ENCODE measurements at places on chromosomes 16 and 17.

DNA sequence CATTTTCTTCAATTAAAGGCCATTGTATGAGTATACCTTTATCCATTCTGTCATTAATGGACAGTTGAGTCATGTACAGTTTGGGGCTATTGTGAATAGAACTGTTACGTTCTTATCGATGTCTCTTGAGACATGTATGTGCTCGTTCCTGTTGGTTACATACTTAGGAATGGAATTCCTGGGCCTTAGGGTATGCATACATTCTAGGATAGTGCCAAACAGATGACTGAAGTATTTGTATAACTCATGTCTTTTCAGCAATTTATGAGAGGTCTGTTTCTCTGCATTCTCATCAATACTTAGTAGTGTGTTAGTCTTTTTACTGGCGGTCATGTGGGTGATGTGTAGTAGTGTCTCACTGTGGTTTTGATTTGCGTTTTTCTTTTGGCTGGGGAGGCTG lies 81.2 kb downstream of the USP22 start:
- DNase-seq: no peak

GRCh38 chr16:50841081-50841886 lies 99.4 kb downstream of the CYLD start:
- peak; percentile 61 for DNase-seq

- DNase-seq: no peak
These were observed 30.9 kb downstream of the CBLN1 start for GRCh38 chr16:49250689-49251088.

- DNase-seq: no peak
These were observed 171.9 kb upstream of the RPH3AL start for GRCh38 chr17:524406-524950.

- no peak for DNase-seq
These were observed 417.5 kb downstream of the CDH11 start for GRCh38 chr16:64704386-64704785.

DNA sequence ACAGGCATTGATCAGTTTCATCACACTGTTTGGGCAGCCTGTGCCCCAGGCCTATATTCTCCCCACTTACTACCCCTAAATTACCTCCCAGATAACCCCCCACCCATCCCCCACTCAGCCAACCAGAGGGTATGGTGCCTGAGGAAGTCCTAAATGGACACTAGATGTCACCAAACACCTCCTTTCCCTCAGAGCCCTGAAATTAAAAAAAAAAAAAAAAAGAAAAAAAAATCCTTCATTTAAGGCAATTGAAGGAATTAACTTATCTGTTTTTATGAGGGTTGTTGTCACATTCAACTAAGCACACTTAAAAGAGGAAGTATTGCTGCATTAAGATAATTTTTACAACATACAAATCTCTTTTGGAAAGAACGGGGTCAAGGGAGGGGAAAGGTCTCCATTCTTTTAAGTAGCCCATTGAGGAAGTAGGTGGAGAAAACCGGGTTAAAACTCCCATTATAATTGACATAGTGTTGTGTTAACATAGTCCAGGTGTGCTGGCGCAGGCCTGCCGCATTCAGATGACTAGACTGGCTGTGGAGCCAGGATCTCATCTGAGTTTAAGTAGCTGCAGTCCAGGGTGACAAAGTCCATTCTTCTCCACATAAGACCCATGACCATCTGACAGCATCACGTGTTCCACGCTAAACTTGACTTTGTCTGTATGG lies 46.3 kb downstream of the SNX11 start:
- DNase-seq: peak; percentile 25

DNA sequence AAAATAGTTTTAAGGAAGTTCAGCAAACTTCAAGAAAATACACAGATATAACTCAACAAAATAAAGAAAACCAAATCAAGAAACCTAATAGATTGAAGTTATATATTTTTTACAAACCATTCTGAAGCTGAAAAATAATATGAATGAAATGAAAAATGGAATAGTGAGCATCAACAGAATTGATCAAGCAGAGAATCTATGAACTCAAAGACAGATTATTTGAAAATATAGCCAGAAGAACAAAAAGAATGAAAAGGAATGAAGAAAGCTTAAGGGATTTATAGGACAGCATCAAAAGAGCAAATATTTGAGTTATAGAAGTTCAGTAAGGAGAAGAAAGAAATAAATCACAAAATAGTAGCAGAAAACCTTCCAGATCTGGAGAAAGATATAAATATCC lies 37.8 kb downstream of the CDR2 start:
- no peak for DNase-seq

DNA sequence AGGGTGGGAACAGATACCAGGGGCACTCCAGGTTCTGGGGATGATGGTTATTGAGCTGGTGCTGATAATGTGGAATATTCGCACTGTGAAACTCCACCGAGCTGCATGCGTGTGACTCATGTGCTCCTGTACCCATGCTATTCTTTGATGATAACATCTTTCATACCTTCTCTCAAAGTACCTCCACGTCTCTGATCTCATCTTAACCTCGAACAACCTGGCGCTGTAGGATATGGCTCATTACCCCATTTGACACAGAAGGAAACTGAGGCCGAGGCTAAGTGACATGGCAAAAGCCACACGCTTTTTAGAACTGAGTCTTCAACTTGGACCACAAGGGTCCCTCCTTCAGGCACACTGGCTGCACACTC lies 30.2 kb upstream of the MRPS23 start:
- peak; percentile 62 for DNase-seq

- no peak for DNase-seq
These were observed 45.1 kb upstream of the NOS2 start for GRCh38 chr17:27845264-27846041.

DNA sequence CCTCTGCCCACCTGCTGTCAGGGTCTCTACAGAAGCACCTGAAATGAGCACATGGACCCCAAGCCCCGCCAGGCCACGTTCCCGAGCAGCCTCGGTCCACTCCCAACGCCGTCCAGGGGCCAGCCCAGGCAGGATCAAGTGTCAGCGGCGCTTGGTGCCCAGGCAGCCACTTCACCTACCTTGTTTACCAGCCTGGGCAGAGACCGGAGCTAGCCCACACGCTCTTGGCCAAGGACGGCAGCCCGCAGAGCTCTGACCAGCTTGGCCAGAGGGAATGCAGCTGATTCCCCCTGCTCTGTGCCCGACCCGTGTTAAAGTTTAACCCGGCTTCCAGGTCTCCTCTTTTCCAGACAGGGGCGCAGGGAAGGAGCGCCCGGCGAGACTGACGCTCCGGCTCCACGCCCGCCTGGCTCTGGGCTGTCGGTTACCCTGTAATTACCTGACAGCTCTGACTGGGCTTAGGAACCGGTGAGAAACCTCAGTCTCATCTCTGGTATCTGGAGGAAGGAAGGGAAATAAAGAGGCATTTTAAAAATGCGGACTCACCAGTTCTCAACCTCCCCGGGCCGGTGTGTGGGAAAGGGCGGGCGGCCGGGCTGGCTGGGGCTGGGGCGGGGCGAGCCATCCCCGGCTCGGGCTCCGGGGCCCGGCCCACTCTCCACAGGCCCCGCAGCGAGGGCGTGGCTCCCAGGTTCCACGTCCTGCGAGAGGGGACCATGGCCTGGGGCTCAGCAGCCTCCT lies 4.6 kb downstream of the KIFC3 start:
- DNase-seq: no peak

- DNase-seq: no peak
These were observed 24.8 kb upstream of the PIK3R6 start for GRCh38 chr17:8892338-8892690.

- peak; percentile 71 for DNase-seq
These were observed 6.0 kb upstream of the TPPP3 start for GRCh38 chr16:67399218-67399733.

DNA sequence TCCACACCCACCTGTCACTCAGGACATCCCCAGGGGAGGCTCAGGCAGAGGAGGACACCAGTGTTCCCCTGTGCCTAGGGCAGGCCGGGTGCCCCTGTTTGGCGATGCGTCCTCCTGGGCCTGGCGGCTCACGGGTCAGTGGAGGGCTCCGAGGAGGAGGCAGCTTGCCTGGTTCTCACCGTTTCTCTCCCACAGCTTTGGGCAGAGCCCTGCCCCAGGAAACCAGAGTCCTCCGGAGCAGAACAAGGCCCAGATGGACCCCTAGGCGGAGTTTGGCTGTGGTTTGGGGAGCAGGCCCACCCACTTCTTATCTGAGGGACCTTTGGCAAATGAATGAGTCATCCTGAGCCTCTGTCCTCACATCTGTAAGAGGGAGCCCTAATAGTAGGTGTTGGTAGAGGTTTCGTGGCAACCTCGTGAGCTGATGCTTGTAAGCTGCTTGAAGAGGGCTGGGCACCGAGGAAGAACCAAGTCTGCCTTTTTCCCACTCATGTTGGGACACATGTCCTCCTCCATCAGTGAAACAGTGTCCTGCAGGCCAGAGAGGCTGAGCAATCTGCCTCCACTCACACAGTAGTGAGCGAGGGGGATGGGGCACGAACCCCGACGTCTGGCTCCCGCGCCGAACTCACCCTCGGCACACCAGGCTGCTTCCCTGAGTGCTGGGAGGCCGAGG lies 247.0 kb upstream of the CIBAR2 start:
- DNase-seq: no peak

DNA sequence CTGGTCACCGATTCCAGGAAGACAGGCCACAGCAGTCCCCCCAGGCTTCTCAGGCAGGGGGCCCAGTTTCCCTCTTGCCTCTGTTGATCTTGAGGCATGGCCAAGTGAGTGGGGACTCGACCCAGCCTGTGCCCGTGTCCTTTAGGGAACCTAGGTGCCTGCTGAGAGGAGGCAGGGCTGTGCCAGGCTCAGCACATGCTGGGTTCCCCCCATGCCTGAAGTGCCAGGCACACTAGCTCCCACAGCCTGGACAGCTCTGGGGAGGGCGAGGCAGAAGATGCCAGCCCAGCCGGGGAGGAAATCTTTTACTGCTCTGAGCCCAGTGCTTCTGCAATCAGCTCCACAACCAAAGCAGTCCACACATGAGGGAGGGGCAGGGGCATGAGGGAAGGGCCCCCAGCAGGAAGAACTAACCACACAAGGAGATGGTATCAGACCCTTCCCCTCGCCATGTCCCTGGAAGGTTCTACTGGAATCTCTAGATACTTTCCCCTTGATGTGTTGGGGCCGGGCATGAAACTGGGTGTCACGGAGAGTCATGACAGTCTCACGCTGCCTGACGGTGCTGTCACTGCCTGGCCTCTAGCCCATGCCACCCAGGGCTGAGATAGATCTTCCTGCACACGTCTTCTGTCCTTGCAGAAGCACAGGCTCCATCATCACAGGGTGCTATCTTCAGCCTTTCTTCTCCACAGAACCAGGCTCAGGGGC lies 25.5 kb downstream of the MYO18A start:
- DNase-seq: peak; percentile 51

- DNase-seq: peak; percentile 1
These were observed 15.2 kb upstream of the METRNL start for GRCh38 chr17:83064021-83064731.

GRCh38 chr16:88289561-88289960 lies 93.2 kb upstream of the ZNF469 start:
- DNase-seq: no peak

GRCh38 chr16:89261691-89262563 lies 44.4 kb downstream of the ZNF778 start:
- DNase-seq: no peak

- peak; percentile 50 for DNase-seq
These were observed 25.4 kb downstream of the DNAJA2 start for GRCh38 chr16:46947900-46948547.

DNA sequence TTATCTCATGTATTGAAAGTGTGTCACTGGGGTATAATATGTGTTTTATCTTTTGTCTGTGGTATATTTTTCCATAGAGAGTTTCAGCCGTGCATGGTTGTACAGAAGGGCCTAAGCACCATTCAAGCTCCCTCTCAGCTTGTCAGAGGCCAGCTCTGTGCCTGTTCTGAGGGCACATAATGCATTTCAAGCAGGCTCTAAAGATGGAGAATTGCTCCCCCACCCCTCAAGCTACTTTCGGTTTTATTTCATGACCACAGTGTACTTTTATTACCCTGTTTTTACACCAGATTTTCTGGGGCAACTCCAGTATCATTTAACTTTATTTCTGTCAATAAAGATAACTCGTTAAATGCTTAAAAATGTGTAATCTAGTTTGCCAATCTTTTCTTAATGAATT lies 131.7 kb downstream of the SHISA6 start:
- no peak for DNase-seq

DNA sequence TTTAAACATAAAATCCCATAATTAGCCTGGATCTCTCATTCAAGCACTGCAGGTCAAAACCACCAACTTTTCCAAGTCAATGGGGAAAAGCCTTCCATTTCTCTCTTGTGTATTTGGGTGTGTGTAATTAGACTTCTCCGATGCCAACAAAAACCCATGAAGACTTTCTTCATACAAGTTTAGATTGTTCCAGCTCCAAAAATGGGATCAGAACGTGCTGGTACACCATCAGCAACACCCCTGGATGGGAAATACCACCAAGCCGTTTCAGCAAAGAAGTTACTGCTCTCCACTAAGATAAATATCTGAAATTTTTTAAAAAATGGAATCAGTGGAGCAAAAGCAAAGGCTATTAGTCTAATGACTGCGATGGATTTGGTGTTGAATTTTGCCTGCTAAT lies 837.3 kb upstream of the SOX9 start:
- no peak for DNase-seq

DNA sequence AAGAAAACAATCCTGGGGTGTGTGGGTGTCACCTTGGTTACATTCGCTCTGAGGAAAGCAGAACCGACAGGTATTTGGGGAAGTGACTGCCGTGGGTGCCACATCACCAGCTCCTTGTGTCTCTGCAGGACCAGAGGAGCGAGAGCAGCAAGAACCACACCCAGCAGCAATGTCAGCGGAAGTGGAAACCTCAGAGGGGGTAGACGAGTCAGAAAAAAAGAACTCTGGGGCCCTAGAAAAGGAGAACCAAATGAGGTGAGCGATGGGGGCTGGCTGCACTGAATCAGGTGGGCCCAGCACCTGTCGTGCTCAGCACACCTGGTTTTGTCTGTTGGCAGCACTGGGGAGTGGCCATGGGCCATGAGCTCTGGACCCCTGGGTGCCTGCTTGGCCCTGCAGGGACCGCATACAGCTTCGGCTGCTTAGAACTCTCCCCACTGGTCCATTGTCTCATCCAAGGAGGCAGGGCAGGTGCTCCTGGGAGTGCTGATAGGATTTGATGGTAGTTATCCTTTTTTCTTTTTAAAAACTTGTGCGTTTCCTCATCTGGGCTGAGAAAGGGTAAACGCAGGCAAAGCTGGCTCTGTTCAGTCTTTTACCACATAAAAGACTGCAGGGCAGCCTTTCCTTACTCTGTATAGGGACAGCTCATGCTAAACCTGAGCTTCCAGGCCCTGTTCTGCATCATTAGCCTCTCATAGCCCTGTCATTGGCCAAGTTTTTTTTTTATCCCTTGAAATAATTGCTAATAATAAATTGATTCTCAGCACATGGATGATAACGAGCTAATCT lies 29.4 kb downstream of the HMOX2 start:
- DNase-seq: peak; percentile 76

GRCh38 chr17:41486809-41487530 lies 2.7 kb downstream of the KRT36 start:
- DNase-seq: peak; percentile 70

- peak; percentile 91 for DNase-seq
These were observed 7.1 kb upstream of the TEX19 start for GRCh38 chr17:82351713-82352488.

Data from activated CD4-positive, alpha-beta T cell treated with anti-CD3 and anti-CD28 coated beads for 48 hours (primary cell).